ENCODE measurements at places on chromosomes 11 and 22.

DNA sequence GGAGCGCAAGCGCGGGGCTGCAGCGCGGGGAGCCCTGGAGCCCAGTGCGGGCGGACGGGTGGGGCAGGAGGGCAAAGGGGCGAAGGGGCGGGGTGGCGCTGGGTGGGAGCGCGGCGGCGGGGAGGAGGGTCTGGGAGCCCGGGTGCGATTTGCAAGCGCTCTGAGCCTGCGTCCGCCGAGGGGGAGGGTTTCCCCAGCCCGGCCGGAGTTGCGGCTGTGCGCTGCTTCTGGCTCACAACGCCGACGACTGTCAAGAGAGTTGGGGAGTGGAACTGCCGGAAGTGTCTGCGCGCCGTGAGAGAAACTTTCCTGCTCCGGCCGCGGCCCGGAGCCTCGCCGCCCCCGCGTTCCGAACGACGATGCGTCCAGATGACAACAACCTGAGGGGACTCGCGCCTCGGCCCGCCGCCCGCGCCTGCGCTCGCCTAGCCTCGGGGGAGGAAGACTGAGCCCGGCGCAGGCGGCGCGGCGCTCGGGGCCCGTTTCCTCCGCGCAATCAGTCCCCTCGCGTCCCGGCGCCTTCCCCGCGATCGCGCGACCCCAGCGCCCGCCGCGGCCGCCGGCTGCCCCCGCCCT, at the start of gene ARHGAP42:
Gene ARHGAP42 (plus strand): TSS at position 235 of the 576 bp plus-strand sequence. CDS start 391 bp downstream, outside the sequence.
- no peak for DNase-seq

- DNase-seq, result no peak
Observed at GRCh38 chr11:59770319-59770718, 15.1 kb downstream of the STX3 start.

DNA sequence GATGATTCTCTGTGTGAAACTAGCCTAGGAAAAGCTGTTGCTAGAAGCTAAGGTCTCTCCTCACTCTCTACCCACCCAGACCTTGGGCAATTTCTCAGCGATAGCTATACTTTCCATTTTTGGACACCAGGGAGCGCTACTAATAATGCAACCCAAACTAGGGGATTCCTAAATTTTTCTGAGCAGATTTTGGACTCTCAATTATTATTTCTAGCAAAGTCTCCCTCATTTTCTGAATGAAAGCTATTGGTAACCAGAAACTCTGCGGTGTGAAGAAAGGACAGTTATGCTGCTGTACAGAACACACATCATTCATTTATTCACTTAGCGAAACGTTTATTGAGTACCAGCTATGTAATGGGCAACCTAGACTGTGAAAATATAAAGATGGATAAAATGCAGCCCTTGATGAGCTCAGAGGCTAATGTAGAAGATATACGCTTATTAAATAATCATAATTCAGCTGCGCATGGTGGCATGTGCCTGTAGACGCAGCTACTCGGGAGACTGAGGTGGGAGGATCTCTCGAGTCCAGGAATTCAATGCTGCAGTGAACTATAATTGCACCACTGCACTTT, 6.1 kb upstream of the STIM1 start:
- peak; percentile 77 for DNase-seq

DNA sequence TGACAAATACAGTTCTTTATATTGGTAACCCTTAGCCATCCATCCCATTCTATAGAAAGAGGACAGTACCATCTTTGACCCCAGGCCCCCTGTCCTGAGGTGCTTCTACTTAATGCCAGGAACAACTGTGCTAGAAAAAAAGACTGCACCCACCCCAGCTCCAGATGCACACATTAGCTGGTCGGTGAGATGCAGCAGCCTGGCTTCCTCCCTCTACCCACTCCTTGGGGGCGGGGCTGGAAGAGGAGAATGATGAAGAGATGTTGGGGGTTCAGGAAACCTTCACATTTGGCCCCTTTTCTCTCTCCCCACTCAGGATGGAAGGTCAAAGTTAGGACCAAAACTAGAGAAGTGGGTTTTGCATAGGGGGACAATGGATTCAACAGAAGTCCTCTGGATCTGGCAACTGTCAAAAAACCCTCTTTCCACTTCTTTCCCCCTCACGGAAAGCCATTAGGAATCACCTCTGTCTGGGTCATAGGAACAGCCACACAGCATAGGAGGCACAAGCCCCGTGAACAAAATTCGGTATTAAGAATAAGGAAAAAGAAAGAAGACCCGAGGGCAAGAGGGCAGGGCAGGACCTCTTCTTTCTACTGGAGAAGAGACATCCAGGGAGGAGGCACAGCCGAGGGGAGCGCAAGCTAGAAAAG, 755 bp downstream of the NRIP3 start:
- DNase-seq, result no peak

- peak; percentile 83 for DNase-seq
Observed at GRCh38 chr22:37817705-37818408, 5.3 kb upstream of the GALR3 start.
